RPMI8226 (cell line): ENCODE measurements at places on chromosomes 6 and 20.

DNA sequence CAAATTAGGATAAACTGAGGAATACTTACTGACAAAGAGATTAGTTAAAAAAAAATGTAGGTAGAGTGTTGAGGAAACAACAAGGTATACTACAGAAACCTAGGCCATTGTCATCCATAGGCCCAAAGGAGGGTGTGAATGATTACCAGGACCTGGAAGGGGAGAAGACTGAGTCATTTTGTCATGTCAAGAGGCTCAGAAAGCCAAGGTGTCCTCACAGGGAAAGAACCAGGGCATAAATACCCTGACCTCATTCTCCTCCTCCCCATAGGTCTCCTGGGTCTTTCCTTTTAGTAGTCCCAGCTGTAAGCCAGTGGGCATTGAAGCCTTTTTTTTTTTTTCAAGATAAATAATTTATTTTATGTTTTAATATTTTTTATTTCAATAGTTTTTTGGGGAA is 582.1 kb upstream of the JAG1 start:
- DNase-seq = no peak

DNA sequence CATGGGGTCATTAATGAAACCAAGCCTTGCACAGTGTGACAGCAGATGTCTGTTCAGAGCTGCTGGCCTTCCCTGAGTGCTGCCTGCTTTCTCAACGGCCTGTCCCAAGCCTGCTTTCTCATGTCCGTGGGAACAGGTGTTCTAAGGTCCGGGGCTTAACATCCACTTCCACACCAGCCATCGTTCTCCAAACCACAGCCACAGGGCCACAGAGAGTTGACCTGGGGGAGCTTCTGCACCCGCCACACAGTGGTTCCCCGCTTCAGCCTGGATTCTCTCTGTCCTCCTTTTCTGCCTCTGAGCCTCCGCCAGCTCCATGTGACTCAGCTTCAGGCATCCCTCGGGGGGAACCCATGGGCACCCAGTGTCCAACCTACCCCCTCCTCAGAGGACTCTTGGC is 26.9 kb upstream of the PPP1R3G start:
- DNase-seq = no peak

GRCh38 chr20:50343125-50343489 is 152.5 kb downstream of the CEBPB start:
- DNase-seq = no peak

DNA sequence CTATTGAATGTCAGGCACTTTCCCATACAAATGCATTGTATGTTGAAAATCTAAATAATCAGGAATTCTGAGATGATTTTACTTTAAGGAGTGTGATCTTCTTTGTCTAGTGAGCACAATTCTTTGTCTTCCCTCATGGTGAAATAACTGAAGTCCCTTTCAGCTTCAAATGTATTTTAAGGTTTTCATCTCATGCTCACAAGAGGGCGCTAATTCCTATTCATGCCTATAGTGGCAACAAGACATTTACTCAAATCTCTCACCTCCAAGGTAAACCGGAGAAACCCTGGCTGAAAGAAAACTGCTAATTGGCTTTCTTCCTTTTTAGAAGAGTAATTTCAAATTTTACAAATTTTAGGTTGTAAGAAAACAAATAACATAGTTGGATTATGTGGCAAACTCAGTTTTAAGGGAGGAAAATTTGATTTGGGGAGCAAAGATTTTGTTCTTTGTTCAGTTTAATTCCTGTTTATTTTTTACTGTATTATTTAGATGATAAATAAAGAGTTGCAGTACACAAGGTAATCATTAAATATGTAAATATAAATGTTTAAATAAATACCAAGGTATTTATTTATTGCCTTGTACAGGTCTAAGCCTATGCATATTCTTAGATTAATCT is 69.1 kb downstream of the SLC35F1 start:
- DNase-seq = peak; percentile 55

DNA sequence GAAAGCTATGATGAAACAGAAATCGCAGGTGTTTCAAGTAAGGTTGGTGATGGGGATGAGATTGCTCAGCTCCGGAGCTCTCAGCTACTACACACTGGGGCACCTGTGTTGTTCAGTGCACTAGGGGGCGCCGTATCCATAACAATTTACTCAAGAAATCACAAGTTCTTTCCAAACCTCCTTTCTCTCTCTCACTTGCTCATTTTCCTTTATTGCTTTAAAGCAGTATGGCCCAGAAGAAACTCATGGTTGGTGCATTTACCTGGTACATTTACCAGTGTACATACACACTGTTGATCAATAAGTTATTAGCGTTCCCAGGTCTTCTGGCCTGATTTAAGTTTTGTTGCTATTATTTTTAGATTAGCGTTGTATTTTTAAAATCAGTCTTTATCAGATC is 235.2 kb upstream of the TAB2 start:
- peak; percentile 68 for DNase-seq

DNA sequence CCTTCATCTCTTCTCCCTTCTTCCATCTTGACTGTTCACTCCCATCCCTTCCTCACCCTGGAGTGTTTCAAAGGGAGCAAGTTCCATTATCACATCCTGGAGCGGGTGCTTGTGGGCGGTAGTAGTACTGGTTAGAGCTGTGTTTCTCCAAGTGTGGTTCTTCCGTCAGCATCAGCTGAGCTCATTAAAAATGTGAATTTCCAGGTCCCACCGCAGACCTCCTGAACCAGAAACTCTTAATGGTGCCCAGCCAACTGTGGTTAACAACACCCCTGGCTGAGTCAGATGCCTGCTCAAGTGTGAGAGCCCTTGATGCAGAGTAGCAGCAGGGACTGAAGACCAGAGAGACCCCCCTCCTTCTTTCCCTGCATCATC is 24.4 kb downstream of the ANGPT4 start:
- no peak for DNase-seq

GRCh38 chr6:164200071-164200470 is 785.6 kb downstream of the QKI start:
- peak; percentile 8 for DNase-seq

- DNase-seq = no peak
These were observed 112.2 kb upstream of the ADTRP start for GRCh38 chr6:11890849-11891248.

- peak; percentile 84 for DNase-seq
These were observed 660 bp upstream of the TFB1M start for GRCh38 chr6:155314773-155315515.

- no peak for DNase-seq
These were observed 29.8 kb upstream of the TPBG start for GRCh38 chr6:82333781-82334180.

DNA sequence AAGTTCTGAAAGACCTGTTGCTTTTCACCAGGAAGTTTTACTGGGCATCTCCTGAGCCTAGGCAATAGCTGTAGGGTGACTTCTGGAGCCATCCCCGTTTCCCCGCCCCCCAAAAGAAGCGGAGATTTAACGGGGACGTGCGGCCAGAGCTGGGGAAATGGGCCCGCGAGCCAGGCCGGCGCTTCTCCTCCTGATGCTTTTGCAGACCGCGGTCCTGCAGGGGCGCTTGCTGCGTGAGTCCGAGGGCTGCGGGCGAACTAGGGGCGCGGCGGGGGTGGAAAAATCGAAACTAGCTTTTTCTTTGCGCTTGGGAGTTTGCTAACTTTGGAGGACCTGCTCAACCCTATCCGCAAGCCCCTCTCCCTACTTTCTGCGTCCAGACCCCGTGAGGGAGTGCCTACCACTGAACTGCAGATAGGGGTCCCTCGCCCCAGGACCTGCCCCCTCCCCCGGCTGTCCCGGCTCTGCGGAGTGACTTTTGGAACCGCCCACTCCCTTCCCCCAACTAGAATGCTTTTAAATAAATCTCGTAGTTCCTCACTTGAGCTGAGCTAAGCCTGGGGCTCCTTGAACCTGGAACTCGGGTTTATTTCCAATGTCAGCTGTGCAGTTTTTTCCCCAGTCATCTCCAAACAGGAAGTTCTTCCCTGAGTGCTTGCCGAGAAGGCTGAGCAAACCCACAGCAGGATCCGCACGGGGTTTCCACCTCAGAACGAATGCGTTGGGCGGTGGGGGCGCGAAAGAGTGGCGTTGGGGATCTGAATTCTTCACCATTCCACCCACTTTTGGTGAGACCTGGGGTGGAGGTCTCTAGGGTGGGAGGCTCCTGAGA is at the start of gene HFE:
TSS of gene HFE (plus strand) at position 146 of the 832 bp plus-strand sequence. CDS start at position 158, 12 bp downstream.
- no peak for DNase-seq

DNA sequence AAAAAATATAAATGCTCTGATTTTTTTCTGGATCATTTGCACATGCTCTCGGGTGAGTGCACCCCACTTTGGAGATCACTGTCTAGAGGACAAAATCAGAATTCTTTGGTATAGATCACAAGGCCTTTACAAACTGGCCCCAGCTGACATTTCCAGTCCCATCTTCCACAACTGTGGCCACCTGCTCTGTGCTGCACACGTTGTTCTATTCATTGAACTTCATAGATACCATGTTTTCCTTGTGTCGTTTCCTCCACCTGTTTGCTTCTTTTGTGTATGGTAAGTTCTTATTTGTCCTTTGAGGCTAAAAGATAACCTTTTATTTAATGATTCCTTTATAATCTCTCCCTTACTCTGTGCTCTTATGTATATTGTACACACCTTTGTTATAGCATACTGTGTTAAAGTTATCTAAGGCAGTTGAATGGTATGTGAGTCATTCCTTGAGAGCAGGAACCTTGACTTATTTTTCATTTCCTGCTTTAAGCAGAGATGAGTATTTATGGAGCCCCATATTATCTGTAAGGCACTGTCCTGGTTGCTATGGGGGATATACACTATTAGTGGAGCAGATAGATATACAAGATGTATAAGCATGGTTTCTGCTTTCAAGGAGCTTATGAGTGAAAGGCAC is 12.0 kb upstream of the SLC17A5 start:
- peak; percentile 32 for DNase-seq

DNA sequence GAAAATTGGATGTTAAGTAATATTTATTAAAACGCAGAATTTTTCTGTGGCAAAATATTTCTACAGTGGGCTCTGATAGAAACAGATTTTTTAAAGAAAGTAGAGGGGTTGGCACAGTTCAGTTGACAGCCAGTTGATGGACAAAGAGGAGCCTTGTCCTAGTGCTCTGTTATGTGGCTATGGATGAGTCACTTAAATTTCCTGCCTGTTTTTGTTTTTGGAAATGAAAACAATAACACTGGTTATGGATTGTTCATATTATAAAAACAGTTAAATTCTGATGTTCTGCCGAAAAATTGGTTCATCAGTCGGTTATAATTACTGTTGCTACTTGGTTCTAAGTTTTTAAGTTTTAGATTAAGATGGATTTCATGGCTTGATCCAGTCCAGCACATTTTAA is 42.8 kb downstream of the MYO6 start:
- DNase-seq = no peak

- no peak for DNase-seq
These were observed 11.4 kb upstream of the TBX18 start for GRCh38 chr6:84775751-84776150.

DNA sequence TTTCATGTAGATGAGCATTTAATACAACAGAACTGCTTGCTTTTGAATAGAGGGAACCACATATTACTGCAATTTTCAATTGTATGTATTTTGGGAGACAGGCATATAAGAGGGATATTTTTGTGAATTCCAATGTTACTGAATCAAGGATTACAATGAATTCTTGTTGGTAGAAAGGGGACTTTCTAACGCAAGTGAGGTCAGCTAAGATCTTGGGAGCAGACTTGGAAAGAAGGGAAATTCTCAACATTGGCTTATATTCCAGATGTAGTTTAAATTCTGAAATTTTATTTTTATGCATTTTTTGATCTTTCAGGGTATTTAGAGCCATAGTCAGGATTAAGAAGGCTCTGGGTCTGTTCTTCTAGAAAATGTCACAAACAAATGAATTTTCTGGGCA is 43.3 kb upstream of the CTAGE9 start:
- DNase-seq = no peak

DNA sequence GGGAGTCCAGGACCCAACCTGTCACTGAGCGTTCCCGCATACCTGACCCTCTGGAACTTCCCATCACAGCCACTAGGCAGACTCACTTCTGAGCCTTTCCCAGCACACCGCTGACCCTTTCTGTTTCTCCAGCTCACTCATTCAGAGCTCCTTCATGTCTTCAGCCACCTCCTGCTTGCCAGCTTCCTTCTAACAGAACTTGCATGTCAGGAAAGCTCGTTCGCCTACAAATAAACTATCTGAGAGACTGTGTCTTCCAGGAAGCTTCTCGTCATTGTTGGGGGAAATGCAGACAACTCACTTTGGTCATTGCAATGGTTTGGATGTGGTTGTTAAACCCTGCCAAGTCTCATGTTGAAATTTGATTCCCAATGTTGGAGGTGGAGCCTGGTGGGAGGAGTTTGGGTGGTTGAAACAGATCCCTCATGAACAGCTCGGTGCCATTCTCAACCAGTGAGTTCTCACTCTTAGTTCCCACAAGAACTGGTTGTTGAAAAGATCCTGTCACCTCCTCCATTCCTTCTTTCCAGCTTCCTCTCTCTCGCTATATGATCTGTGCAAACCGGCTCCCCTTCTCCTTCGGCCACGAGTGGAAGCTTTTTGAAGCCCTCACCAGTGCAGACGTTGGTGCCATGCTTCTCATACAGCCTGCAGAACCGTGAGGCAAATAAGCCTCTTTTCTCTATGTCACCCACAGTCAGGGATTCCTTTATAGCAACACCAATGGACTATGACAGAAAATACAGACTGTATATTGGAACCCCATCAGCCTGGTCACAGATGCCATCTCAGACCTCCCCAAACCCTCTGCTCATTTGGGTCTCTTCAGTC is 1.4 kb upstream of the MUC21 start:
- DNase-seq = peak; percentile 31

- no peak for DNase-seq
These were observed 106.2 kb downstream of the KIF13A start for GRCh38 chr6:17881085-17881858.

- DNase-seq = no peak
These were observed 225.0 kb upstream of the TENT5A start for GRCh38 chr6:81977486-81977885.

DNA sequence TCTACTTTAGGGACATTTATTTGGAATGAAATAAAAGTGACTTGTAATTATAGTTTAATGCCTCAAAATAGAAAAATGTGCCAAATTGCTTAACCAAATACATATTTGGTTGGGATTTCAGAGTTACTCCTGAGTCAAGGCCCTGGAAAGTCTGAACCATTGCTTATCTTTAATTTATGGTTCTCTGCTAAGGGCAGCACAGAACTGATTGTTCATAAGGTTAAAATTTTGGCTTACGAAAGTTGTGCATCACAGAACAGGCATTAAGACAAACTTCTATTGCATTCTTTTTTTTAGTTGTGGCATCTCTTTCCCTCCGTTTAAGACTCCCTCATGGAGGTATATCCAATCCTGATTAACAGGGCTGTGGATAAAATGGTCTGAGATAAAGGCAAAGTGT is 92.2 kb upstream of the TENT5A start:
- DNase-seq = no peak
